ENCODE measurements at places on chromosomes 4 and X.

GRCh38 chr4:131613086-131613823, 1535.8 kb upstream of the PCDH10 start:
- no peaks in the 10 kb centered on the region for H3K36me3 ChIP-seq
- H3K4me1 ChIP-seq, result no peaks in the 10 kb centered on the region
- H3K27me3 ChIP-seq, result no peaks in the 10 kb centered on the region
- H3K4me3 ChIP-seq, result no peak overlapping the region

DNA sequence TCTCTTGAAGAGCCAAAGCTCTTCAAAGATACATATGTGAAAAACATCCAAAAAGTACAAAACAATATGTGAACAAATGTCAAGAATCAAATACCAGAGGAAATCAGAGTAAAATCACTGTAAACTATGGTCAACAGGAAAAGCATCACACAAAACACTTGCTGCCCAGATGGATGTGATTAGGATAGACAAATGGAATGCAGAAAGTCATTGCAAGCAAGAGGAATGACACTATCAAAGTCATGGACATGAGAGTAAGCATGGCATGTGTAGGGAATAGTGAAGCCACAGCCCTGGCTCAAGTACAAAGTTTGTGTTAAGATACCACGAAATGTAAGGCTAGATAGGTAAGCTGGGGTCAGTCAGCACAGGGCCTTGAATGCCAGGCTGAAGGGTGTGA, 37.7 kb downstream of the CLDN2 start:
- H3K36me3 ChIP-seq, result no peaks in the 10 kb centered on the region
- H3K4me3 ChIP-seq, result no peak overlapping the region
- no peaks in the 10 kb centered on the region for H3K4me1 ChIP-seq
- no peak overlapping the region for H3K27ac ChIP-seq

DNA sequence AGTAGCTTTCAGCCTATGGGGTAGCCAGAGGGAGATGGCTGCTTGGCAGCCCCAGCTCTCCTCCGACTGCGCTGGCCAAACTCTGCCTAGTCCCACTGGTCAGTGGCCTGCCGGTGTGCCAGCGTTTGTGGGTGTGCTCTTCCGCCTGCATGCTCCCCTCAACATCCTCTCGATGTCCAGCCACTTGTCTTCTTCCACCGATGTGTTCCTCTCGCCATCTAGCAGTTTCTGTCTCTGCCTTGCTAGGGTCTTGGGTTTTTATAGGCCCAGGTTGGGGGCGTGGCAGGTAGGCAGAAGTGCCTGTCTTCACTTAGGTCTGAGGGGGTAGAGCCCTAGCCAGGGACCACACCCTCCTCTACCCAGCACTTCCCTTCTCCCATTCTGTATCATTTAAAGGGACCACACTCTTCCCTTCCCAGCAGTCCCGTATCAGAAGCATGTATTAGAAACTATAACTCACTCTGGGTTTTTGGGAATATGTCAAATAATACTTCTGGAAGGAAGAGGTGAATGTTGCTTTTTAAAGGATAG, 124.4 kb downstream of the KDM6A start:
- DNase-seq, result no peak
- no peak overlapping the region for H3K27ac ChIP-seq
- no peaks in the 10 kb centered on the region for H3K36me3 ChIP-seq

DNA sequence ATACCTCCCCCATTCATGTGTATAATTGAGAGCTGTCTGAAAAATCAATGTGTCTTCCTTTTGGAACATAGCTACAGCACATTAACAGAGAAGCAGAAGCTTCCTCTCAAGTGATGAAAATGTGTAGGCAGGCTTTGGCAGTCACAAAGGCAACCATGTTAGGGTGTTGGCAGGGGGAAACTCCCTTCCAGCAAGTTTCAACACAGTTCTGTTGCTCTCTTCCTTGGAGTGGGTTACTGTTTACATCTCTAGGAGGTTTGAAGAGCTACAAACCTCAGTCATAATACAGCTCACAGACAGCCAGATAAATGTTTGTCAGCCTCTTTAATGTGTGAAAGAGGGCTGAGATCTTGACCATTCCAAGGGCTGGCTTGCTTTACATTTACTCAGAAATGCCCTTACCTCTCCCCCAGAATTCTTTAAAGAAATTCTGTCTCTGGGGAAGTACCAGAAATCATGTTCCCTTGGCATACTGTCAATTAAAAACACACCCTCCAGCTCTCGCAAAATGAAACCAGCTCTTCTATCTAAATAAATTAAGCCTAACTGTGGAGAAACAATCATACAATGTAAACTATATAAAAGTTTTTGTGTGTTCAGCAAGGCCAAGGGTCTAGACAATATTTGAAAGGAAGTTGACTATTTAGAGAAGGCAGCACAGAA, 18.9 kb downstream of the ZBTB33 start:
- DNase-seq, result no peak
- no peaks in the 10 kb centered on the region for H3K4me1 ChIP-seq
- H3K4me3 ChIP-seq, result no peak overlapping the region
- peaks cover 3% of the 10 kb centered on the region for H3K27me3 ChIP-seq

DNA sequence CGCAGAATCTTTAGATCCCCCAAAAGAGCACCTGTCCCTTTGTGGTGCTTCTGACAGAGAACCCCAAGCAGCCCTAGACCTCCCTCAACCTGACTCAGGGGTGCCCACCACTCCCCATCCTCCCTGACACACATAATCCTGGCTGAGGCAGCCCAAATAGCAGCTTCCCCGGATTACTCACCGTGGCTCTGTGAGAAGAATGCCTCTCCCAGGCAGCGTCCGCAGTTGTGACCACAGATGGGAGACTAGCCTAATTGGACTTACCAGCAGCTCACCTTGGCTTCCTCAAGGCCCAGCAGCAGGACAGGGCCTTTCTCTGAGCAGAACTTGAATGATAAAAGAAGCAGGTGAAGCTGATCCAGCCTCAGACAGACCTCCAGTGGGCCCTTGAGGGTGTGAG, 10.3 kb upstream of the ODAPH start:
- H3K36me3 ChIP-seq, result peaks cover 5% of the 10 kb centered on the region
- H3K4me3 ChIP-seq, result no peak overlapping the region
- no peak for DNase-seq
- no peaks in the 10 kb centered on the region for H3K27me3 ChIP-seq

DNA sequence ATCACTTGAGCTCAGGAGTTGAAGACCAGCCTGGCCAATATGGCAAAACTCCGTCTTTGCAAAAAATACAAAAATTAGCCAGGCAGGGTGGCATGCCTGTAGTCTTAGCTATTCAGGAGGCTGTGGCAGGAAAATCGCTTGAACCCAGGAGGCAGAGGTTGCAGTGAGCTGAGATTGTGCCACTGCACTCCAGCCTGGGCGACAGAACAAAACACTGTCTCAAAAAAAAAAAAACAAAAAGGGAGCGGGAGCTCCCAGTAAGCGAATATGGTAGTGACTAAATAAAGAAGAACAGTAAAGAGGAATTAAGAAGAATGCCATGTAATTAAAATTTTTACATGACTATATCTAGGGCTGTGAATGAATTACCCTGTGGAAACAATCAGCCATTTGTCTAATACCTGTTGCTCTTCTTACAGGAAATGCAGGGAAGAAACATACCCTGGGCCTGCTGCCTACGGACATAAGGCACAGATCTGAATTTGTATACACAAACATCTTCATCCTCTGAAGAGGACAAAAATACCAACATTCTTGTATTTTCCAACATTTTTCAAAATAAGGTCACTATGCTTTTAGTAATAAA, 11.4 kb downstream of the WDFY3 start:
- H3K27me3 ChIP-seq, result no peaks in the 10 kb centered on the region
- H3K36me3 ChIP-seq, result no peaks in the 10 kb centered on the region
- no peak overlapping the region for H3K4me3 ChIP-seq
- H3K27ac ChIP-seq, result peak overlapping the region; percentile 60

- no peaks in the 10 kb centered on the region for H3K36me3 ChIP-seq
- H3K4me3 ChIP-seq, result no peak overlapping the region
- DNase-seq, result no peak
- no peaks in the 10 kb centered on the region for H3K4me1 ChIP-seq
Measured at GRCh38 chr4:68732653-68733466, 62.4 kb upstream of the UGT2B15 start.

GRCh38 chr4:836750-837301, 10.9 kb upstream of the CPLX1 start:
- H3K36me3 ChIP-seq, result peaks cover 2% of the 10 kb centered on the region
- H3K4me3 ChIP-seq, result no peak overlapping the region
- no peak overlapping the region for H3K27ac ChIP-seq
- H3K4me1 ChIP-seq, result no peaks in the 10 kb centered on the region
- DNase-seq, result peak; percentile 21

DNA sequence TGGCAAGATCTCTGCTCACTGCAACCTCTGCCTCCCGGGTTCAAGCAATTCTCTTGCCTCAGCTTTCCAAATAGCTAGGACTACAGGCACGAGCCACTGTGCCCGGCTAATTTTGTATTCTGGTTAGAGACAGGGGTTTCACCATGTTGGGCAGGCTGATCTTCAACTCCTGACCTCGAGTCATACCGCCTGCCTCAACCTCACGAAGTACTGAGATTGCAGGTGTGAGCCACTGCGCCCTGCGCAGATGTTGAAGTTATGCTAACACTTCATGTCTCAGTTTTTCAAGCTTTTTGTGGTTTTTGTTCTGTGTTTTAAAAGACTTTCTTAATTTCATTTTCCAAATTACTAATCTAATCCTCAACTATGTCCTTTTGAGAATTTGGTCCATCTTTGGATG, 154.4 kb upstream of the TLL1 start:
- H3K36me3 ChIP-seq, result no peaks in the 10 kb centered on the region
- no peak overlapping the region for H3K27ac ChIP-seq
- H3K4me3 ChIP-seq, result no peak overlapping the region
- H3K4me1 ChIP-seq, result no peaks in the 10 kb centered on the region
- H3K27me3 ChIP-seq, result no peaks in the 10 kb centered on the region
- no peak for DNase-seq

GRCh38 chr4:153154007-153154975, 50.0 kb upstream of the TRIM2 start:
- no peaks in the 10 kb centered on the region for H3K36me3 ChIP-seq
- no peak overlapping the region for H3K27ac ChIP-seq
- no peaks in the 10 kb centered on the region for H3K27me3 ChIP-seq
- peak overlapping the region; percentile 76 for H3K4me3 ChIP-seq
- no peak for DNase-seq

GRCh38 chr4:76630741-76631140, 195.7 kb downstream of the SHROOM3 start:
- H3K27me3 ChIP-seq, result peaks cover 8% of the 10 kb centered on the region
- no peak overlapping the region for H3K4me3 ChIP-seq
- no peak for DNase-seq
- no peaks in the 10 kb centered on the region for H3K36me3 ChIP-seq
- no peak overlapping the region for H3K27ac ChIP-seq
- H3K4me1 ChIP-seq, result no peaks in the 10 kb centered on the region

GRCh38 chrX:140389331-140389730, 115.5 kb downstream of the SOX3 start:
- H3K27ac ChIP-seq, result no peak overlapping the region
- H3K4me3 ChIP-seq, result no peak overlapping the region
- H3K36me3 ChIP-seq, result no peaks in the 10 kb centered on the region
- no peak for DNase-seq
- H3K4me1 ChIP-seq, result no peaks in the 10 kb centered on the region
- no peaks in the 10 kb centered on the region for H3K27me3 ChIP-seq

GRCh38 chr4:143482840-143483239, 30.7 kb upstream of the SMARCA5 start:
- H3K4me1 ChIP-seq, result no peaks in the 10 kb centered on the region
- no peak overlapping the region for H3K4me3 ChIP-seq
- no peak overlapping the region for H3K27ac ChIP-seq
- no peak for DNase-seq
- H3K27me3 ChIP-seq, result no peaks in the 10 kb centered on the region

GRCh38 chr4:141853091-141853764, 216.8 kb downstream of the IL15 start:
- DNase-seq, result no peak
- no peak overlapping the region for H3K27ac ChIP-seq
- no peaks in the 10 kb centered on the region for H3K27me3 ChIP-seq
- H3K4me1 ChIP-seq, result no peaks in the 10 kb centered on the region

GRCh38 chrX:150324919-150325318, 38.2 kb upstream of the MAMLD1 start:
- no peak overlapping the region for H3K4me3 ChIP-seq
- H3K27ac ChIP-seq, result no peak overlapping the region
- no peaks in the 10 kb centered on the region for H3K27me3 ChIP-seq
- no peak for DNase-seq
- no peaks in the 10 kb centered on the region for H3K4me1 ChIP-seq

DNA sequence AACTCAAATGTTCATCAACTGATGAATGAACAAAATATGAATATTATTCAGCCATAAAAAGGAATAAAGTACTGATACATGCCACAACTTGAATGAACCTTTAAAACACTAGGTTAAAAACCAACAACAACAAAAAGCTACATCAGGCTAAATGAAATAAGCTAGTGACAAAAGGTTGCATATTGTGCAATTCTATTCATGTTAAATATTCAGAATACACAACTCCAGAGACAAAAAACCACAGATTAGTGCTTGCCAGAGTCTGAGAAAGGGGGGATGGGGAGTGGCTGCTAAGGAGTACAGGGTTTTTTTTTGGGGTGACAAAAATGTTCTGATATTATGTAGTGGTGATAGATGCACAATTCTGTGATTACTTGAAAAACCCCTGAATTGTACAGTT, 58.5 kb downstream of the HAUS3 start:
- H3K27me3 ChIP-seq, result no peaks in the 10 kb centered on the region
- no peaks in the 10 kb centered on the region for H3K36me3 ChIP-seq
- DNase-seq, result no peak
- H3K4me3 ChIP-seq, result no peak overlapping the region

DNA sequence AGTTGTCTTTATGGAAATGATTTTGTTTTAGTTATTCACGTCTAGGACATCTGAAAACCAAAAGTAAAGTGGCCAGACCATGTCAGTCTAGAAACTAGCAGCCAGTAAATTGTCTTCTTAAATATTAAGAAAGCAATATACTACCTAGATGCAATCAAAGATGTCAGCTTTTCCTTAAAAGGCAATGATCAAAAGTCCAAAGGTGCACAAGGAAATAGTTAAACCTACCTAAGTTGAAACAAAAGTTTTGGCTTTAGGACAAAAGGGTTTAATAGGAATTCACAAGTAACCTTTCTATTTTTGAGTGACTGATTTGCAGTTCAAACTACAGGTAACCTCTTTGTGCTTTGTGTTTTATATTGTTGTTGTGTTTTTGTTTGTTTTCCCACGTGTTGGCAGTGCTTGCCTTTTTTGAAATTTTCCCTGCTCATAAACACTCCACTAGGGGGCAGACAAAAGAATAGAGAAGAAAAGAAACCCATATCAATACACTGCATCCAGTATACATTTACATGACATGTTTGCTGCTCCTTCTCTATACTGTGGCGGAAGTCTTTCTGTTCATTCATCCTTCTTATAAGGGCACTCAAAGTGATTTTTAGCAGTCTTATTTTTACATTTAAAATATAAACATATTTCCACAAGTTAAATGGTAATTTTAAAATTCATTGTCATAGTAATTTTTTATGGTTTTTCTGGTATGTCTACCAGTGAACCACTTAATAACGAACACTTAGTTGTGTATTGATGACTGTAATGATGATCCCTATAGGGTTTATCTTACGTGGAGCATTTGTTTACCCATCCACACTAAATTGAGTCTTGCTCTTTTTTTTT, 62.7 kb downstream of the GAB1 start:
- no peaks in the 10 kb centered on the region for H3K27me3 ChIP-seq
- no peak for DNase-seq
- H3K36me3 ChIP-seq, result no peaks in the 10 kb centered on the region

GRCh38 chr4:56641494-56642051, 39.5 kb downstream of the HOPX start:
- no peak overlapping the region for H3K27ac ChIP-seq
- H3K4me1 ChIP-seq, result no peaks in the 10 kb centered on the region
- no peaks in the 10 kb centered on the region for H3K27me3 ChIP-seq
- H3K4me3 ChIP-seq, result no peak overlapping the region
- H3K36me3 ChIP-seq, result no peaks in the 10 kb centered on the region
- DNase-seq, result no peak

Data from psoas muscle (tissue), 8 donors.